Activated CD4-positive, alpha-beta T cell treated with anti-CD3 and anti-CD28 coated beads for 24 hours (primary cell): ENCODE measurements at places on chromosomes 12 and 14.

DNA sequence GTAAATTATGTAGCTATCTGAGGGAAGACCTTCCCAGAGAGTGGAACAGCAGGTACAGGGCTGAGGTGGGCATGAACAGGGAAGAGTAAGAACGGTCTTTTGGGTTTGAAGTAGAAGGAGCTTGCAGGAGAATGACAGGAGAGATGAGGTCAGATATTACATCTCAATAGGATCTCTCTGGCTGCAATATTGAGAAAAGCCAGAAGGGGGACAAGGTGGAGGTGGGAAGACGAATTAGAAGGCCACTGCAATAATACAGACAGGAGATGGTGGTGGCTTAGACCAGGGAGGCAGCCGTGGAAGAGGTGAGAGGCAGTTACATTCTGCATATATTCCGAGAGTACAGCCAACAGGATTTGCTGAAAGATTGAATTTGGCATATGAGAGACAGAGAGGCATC is 310.2 kb downstream of the APAF1 start:
- DNase-seq, result no peak

GRCh38 chr12:50099302-50100008 is 4.4 kb upstream of the GPD1 start:
- DNase-seq, result no peak

DNA sequence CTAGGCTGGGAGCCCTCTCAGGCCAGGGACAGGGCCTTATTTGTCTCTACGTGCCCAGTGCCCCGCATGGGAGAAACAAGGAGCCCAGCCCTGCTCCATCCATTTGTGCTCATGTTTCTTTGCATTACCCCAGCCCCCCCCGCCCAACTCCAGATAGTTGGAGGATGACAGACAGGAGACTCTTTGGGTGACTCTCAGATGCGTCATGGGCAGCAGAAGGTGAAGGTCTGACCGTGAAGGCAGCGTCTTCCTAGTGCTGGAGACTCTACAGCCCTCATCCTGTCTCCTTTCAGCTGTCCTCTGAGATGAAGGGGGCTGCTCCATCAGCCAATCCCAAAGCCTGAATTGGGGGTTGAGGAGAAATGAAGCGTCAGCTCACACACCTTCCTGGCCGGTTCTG is 283 bp upstream of the PSMB11 start:
- no peak for DNase-seq

GRCh38 chr12:100895192-100895591 is 100.6 kb downstream of the ANO4 start:
- no peak for DNase-seq

DNA sequence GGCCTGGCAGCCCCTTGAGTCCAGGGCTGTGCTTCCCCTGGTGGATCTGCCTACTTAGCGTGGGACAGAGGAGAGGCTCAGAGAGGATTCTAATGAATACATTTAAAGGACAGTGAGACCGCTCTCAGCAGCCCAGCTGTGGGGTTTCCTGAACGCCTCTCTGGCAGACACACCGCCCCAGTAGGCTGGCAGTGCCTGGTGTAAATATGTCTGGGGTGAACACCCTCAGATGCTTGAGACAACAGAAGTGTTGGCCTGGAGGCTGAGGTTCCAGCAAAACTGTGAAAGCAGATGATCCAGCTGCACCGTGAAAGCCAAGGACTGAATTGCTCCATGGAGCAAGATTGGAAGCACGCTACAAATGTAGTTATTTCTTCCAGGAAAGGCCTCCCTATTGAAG is 55.1 kb downstream of the LRRC74A start:
- DNase-seq, result no peak

DNA sequence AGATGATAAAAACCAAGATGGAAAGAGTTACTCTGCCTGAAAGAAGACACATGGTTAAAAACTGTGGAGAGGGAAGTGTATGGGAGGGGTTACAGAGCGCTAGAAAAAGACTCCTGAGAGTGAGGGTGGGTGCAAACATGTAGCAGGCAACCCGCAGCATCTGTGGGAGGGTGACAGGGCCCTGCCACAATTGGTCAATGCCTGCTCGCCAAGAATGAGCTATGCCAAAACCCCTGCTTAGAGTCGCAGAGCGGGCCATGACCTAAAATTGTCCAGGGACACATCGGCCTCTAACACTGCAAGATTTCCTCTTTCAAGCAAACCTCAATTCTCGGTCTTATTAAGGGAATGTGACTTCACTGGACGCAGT is 700 bp downstream of the PRKAG1 start:
- DNase-seq, result peak; percentile 13

GRCh38 chr14:39681782-39682399 is 249.7 kb upstream of the FBXO33 start:
- DNase-seq, result no peak

GRCh38 chr14:81440041-81440440 is 39.9 kb upstream of the STON2 start:
- DNase-seq, result no peak

DNA sequence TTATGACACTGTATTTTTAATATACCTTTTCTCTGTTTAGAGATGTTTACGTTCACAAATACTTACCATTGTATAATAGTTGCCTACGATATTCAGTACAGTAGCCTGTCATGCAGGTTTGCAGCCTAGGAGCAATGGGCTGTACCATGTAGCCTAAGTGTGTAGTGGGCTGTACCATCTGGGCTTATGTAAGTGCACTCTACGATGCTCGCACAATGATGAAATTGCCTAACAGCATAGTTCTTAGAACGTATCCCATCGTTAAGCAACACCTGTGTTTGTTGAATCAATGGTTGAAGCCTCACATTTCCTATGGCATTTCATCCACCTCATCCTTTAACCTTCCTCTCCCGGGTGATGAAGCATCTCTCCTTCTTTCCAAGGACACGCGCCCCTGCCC is 12.5 kb upstream of the EML1 start:
- no peak for DNase-seq

GRCh38 chr12:23954332-23954731 is 4.9 kb upstream of the SOX5 start:
- no peak for DNase-seq

DNA sequence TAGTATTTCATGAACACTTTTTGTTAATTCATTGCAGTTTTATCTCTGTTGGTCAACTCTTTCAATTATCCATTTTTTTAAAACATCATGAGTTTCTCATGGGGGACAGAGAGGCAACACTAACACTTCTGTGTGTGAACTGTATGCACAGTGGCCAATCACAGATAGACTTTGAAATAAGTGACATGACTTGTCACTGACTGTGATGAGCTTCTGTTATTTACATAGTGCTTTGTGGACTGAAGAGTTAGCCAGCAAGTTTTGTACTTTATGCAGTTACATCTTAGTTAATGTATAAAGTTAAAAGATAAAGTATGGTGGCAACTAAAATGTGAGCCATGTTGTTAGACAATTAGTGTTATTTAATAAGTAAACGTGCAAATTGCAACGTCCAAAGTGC is 16.1 kb downstream of the FERMT2 start:
- DNase-seq, result no peak

DNA sequence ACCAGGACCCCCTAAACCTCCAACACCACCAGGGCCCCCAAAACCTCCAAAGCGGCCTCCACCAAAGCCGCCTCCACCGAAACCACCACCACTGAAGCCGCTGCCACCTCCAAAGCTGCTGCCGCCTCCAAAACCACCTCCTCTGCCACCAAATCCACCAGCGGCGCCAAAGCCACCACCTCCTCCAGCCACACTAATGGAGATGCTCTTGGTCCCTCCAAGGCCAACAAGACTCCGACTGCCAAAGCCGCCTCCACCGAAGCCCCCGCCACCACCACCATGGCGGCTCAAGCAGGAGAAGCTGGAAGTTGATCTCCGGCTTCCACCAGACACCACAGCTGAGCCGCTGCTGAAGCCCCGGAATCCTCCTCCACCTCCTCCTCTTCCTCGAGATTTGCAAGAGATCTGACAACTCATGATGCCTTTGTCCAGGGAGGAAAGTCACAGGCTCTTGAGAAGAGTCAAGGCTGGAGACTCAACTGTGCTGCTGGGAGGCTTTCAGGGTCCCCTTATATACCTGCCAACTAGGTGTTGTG is at the start of gene KRT2:
Gene KRT2 (minus strand): TSS at position 486 of the 536 bp plus-strand sequence. CDS start 69 bp downstream, at position 417.
- no peak for DNase-seq

GRCh38 chr12:5796171-5796958 is 148.7 kb downstream of the ANO2 start:
- no peak for DNase-seq

GRCh38 chr14:68561531-68562007 is 231.3 kb downstream of the ZFP36L1 start:
- DNase-seq, result no peak

DNA sequence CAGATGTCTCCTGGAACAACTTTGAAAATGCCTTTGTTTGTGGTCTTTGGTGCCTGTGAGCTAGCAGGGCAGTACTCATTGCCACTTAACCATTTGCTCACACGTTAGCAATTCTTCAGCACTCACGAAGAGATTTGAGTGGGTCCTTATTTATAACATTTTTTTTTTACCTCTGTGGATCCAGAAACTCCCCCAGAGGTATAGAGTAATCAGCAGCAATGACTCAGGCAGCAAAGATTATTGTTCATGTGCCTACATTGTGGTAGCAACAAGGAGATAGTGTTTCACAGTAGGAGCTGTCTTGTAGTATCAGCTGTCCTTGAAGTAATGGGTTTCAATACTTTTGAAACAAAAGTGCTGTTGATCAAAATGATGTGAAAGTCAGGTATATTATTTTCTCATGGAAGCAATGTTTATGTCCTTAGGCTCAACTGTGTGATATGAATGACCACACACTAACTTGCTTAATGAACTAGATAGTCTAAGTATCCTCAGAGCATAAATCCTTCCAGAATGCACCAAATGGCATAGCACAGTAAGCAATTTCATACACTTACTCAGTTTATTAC is 304.1 kb downstream of the EGLN3 start:
- no peak for DNase-seq

DNA sequence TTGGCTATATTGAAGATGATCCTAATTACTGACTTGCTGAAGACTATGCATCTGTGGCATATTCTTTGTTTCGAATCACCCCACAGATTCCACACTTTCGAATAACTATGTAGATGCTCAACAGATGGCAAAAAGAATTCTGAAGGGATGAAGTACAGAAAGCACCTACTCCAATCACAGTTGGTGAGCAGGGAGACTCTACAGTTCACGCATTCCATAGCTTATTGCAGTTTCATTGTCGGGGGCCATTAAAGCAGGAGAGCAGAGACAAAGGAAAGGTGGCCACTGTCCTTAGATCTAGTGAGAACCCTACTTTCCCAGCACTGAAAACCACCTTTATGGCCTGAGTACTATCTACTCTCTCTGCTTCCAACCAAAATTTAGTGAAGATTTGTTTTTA is 191.9 kb downstream of the STXBP6 start:
- no peak for DNase-seq

DNA sequence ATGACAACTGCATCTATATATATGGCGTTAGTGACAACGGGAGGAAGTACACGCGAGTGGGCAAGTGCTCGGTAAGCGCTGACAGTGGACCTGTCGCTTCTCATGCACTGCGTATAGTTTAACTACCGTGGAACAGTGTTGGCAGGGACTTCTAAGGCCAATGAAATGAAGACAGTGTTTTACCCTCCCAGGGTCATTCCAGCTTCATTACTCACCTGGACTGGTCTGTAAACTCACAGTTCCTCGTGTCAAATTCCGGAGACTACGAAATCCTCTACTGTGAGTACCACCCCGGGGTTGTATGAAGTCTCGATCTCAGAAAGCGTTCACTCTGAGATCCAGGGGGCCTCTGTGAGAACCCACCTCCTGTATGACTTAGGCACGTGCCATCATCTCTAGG is 129.2 kb upstream of the EVL start:
- no peak for DNase-seq

GRCh38 chr12:58766513-58766870 is 153.8 kb downstream of the LRIG3 start:
- no peak for DNase-seq

DNA sequence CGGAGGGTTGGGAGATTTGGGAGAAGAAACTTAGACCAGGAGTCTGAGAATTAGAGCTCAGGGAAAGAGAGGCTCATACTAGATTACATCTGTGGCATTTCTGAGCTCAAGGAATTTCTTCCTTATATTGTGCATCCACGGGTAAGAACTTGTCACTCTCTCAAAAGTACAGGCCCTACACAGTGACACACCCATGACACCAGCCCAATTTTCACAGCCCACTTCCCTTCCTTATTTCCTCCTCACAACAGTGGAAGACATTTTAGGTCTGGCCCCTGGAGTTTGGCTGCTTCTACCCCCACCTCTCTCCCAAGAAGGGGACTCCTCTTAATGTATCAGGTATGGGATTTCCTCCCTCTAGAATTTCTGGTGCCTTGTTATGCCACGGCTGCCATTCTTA is 9.2 kb upstream of the ZNF385A start:
- DNase-seq, result no peak

DNA sequence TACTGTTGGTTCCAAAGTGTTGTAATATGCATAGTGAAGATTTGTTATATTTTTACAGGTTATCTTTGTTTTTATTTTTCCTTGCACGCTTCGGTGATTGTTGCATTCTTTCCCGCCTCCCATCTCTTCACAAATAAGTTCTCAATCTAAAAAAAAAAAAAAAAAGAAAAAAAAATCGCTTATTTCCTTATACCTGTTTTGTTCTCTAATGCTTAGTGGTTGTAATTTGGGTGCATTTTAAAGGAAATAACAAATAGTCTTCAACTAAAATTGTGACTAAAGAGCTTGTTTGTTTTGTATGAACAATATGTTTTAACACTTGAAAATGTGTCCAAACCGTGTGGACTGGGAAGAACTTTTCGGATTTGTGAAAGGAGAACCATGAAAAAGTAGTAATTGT is 1.5 kb downstream of the CAND1 start:
- no peak for DNase-seq

DNA sequence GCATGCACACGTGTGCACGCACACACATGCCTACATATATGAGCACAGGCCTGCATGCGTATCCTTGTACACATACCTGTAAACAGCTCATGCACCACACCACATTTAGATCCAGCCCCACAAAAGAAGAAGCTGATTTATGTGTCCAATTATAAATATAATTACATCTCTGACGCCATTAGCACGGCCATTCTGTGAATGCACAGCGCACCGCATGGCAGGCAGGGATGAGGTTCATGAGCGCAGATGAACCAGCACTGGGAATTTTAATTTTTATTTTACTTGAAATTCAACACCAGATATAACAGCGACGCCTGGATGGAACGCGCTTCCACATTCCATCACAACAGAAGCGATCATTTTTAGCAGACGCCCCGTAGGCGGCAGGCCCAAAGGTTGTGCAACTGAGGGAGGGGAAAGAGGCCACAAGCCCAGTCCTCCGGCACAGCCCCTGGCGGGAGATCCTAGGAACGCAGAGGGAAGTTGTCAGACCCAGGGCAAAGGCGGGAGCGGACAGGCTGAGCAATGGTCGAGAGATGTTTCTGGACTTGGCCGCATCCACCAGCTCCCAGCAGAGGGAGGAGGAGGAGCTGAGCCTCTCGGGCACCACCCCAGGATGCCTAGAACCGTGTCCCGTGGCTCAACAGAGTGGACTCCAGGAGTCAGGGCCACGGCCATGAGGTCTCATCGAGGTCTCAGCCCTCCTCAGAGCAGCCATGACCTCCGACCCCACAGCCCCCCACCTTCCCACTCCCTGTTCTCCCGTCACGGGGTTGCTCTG is 37.9 kb upstream of the GALNT9 start:
- DNase-seq, result no peak
